ENCODE measurements at places on chromosomes 3 and 15.

GRCh38 chr15:49122541-49123062, 32.8 kb downstream of the COPS2 start:
- no peak for DNase-seq

DNA sequence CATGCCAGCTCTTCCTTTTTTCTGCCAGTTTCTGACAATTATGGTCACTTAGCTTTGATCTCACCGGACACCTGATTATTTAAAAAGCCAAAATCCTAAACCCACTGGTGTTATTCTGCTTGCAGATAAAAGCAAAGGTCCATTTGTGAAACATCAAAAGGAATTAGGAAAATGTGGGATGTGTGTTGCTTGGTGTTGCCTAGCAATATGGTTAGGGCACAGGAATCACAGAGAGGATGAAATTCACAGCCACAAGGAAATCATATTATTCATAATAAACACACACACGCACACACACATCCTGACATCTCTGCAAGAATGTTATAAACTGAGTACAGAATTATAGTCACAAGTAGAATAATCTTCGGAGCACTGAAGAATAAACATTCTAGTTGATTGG, 89.3 kb upstream of the BHLHE40 start:
- DNase-seq, result no peak

DNA sequence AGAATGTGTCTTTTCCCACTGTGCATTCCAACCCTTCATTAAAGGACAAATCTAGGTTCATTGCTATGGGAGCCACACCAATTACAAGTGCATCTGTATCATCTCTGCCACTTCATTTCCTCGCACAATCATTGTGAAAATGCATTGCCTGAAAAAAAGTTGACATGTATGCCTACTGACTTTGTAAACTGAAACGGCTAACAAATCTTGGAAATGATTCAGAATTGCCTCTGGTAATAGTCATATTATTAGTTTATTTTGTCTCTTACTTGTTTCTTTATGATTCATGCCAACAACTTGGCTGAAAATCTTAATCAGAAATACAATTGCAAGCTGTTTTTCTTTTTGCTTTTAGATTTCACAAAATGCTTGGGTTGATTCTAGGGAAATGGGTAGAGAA, 497.1 kb downstream of the ZIC1 start:
- DNase-seq, result no peak

GRCh38 chr3:190666821-190667220, 152.9 kb downstream of the IL1RAP start:
- DNase-seq, result no peak

DNA sequence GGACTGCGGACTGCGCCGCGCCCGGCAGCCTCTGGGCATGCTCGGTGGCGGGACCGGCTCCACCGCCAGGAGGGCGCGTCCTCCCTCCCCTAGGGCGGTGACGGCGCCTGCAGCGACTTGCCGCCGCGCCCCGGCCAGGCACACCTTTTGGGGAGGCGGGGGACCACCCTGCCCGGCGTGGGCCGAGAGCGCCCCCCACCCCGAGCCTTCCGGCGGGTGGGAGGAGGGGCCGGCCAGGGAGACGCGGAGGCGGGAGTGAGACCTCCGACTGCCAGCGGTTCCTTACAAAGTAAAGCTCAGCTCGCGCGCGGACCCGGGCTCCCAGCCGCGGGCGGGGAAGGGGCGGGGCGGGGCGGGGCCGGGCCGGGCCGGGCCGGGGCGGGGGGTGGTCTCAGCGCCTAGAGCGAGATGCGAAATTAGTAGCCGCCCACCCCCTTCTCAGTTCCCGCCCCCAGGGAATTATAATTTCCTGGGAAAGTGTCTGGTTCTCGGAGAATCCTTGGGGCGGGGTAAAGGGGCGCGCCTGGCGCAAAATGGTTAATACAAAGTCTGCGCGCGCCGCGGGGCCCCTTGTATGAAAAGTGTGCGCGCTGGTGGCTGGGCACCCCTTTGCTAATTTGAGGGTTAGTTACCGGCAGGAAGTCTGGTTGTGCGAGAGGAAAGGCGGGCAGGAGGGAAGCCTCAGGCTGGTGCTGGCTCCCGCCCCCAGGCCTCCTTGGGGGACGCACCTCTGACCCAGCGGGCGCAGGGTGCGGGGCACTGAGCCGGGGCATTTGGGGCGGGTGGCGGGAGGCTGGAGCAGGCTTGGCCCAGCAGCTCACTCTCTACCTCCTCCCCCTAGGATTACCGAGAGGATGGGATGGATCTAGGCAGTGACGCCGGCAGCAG, 224.8 kb upstream of the IL12A start:
- DNase-seq, result no peak

GRCh38 chr3:71486831-71487230, 96.7 kb downstream of the FOXP1 start:
- DNase-seq, result no peak

- no peak for DNase-seq
Measured at GRCh38 chr3:155772801-155773200, 27.9 kb upstream of the PLCH1 start.

DNA sequence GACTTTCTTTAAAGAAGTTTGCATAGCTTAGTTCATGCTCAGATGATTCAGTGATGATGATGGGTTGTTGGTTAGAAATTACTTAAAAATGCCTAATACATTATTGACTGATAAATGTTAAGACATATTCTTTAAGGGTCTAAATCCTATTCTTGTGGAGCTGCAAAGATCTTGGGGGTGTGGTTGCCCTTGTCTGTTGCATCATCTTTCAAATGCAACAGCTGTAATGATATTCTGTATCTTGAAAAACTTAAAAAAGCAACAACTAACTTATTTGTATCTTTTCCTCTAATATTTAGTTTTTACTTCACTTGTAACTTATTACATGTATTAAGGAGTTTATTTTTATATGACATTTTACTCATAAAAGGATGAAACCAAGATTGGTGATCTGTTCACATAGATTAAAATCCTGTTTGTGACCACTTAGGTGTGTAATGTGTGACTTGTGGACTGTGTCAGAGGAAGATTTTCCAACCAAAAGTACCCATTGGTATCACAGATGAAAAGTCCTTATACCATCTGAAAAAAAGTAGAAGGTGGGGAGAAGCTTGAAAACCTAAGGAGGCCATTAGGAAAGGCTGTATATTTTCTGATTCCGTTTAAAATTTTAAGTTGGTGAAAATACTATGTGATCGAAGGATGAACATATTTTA, 142.8 kb downstream of the IGF1R start:
- no peak for DNase-seq
